ENCODE measurements at places on chromosomes 1 and 21. TPM values are rescaled to one million over a fixed set of nuclear protein-coding genes. Genes with fewer than 3 reads are reported as not detected.

The GPR37L1 gene
- 0.05 TPM for total RNA-seq

DNA sequence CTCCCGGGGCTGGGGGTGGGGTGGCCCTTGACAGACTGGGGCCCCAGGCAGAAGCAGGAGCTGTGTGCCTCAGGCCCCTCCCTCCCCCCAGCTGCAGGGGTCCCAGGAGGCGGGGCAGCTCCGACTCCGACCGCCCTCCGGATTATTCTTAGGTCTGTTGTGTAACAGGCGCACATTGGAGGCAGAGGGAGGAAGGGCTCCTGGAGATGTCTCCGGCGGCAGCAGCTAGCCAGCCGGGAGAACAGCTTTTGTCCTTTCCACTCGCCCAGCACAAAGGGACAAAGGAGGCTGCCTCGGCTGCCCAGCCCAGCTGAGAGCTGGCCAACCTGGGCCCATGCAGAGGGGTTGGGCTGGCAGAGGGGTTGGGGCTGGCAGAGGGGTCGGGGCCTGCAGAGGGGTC is 29.7 kb upstream of the PLCH2 start:
- no peak for DNase-seq

The HTR6 gene
- not detected for total RNA-seq

GRCh38 chr1:203609979-203610493 is 16.6 kb upstream of the ATP2B4 start:
- no peak for DNase-seq

The PINK1 gene
- total RNA-seq, result 250 TPM

The SLC45A1 gene
- total RNA-seq, result 1.8 TPM

The FMOD gene
- 11.2 TPM for total RNA-seq

Measured in left ventricle myocardium inferior (tissue), 1 donor.